Natural killer cell (primary cell): ENCODE measurements at places on chromosomes 1 and 21. TPM values are rescaled to one million over a fixed set of nuclear protein-coding genes. Genes with fewer than 3 reads are reported as not detected.

- DNase-seq, result no peak
Measured at GRCh38 chr1:229430761-229431283, 3.1 kb downstream of the ACTA1 start.

GRCh38 chr1:7608628-7609305 is 162.3 kb upstream of the VAMP3 start:
- no peak for DNase-seq

- no peak for DNase-seq
Measured at GRCh38 chr1:115647919-115648650, 6.3 kb downstream of the VANGL1 start.

DNA sequence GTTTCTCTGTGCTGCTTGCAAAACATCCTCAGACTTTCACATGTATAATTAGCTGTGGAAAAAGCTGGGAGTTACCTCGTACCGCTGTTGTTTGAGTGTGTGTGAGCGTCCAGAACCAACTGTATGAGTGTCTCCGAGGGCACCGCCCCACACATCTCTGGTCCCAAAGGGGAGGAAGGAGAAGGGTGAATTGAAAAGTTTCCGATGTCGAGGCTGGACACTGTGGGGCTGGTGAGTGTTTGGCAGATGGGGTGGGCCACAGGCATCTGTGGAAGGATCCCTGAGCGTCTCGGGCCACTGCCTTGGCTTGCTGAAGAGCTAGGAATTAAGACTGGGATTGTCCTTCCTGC is 1.2 kb downstream of the ATP2B4 start:
- no peak for DNase-seq

- no peak for DNase-seq
Measured at GRCh38 chr1:8902765-8903164, 24.3 kb upstream of the ENO1 start.

The IARS2 gene
- 35.0 TPM for total RNA-seq

DNA sequence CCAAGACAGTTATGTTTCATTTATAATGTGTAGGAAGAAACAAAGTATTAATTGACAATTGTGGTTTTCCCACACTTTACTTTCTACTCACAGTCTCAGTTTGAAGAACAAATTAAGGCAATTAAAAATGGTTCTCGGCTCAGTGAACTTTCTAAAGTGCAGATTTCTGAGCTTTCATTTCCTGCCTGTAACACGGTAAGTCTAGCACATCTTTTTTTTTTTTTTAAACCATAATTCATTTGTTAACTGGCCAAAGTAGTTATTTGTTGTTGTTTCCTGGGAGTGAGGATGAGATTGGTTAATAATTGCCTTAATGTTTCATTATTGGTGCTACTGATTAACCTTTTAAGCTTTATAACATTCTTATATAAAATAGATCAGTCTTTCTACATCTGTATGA is 75.1 kb downstream of the VPS26C start:
- no peak for DNase-seq

DNA sequence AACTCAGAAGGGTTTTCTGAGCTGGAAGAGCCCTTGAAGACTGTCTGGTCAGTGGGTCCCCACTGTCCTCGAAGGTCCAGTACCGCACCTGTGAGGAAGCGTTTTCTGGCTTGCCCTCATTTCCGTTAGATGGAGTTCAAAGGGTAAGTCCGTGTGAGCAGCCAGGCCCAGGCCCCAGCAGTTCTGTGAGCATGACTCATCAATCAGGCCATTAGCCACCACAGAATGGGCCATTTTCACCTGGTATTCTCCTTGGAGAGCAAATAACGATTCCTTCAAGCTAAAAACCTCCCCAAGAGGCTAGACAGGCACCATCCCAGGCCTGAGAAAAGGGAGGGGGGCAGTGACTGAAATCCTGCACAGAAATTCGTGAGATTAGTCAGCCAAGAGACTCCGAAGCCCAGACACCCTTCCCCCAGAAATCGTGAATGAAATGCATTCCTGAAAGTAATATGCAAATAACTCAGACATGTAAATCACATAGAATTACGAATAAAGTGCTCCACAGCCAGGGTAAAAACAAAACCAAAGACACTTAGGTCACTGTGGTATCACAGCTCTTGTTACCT is 66.0 kb downstream of the BCAR3 start:
- DNase-seq, result peak; percentile 21

The HPCAL4 gene
- 1.6 TPM for total RNA-seq

- no peak for DNase-seq
Measured at GRCh38 chr1:154810571-154810970, 59.5 kb downstream of the KCNN3 start.

- no peak for DNase-seq
Measured at GRCh38 chr1:38344716-38345115, 298.1 kb upstream of the POU3F1 start.

- no peak for DNase-seq
Measured at GRCh38 chr1:25204797-25205480, 27.4 kb downstream of the SYF2 start.

GRCh38 chr1:244077473-244078220 is 26.6 kb downstream of the ZBTB18 start:
- no peak for DNase-seq

DNA sequence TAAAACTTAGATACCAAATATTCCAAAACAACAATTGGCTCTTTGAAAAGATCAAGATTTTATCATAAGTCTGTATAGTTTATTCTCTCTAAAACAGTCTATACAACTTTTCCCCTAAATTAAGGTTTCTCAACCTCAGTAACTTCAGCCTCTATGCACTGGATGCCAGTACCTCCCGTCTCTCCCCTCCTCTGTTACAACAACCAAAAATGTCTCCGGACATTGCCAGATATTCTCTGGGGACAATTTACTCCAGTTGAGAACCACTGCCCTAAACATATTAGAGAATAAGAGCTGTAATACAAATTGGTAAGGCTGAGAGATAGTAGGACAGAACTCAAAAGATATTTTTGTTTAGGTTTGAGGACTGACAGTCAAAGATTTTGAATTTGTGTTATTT is 71.6 kb downstream of the TMEM200B start:
- no peak for DNase-seq

DNA sequence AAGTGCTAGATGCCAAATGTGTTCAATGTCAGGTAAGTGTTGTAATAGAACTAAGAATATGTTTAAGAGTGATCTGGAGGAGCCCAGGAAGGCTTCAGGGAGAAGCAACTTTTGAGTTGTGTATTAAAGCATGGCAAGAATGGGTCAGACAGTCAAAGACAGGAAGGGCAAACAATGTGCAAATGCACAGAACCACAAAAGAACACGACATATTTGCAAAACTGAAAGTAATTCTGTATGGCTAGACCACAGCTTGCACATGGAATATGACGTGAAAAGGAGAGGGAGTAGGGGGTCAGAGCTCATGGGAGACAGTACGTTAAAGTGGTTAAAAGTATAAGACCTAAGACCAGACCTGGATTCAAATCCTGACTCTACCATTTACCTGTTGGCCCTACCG is 7.1 kb upstream of the SORT1 start:
- DNase-seq, result no peak

DNA sequence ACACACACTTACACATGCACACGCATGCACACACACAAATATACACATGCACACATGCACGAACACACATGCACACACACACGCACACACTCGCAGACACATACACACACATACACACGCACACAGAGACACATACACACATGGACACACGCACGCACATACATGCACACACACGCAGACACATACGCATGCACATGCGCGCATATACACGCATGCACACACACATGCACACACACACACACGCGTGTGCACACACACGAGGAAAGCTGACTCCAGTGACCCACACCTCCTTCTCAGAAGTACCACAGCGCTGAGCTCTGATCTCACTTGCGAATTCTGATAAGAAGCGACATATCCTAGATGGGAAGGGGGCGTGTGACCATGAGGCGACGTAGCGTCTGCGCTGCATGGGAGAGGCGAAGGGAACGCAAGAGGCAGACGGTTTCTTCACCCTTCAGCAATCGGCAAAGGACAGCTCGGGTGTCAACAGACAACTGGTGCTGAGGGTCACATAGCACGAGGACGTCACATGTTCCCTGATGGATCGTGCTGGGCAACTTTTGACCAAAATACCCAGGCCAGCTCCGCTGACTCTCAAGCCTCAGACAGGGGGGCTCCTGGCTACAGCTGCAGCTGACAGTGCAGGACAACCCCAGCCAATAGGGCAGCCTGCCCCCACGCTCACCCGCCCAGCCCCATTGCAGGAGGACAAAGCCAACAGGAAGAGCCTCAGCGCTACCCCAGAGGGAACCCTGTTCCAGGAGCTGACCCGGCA is 16.0 kb upstream of the PDE9A start:
- DNase-seq, result no peak

- DNase-seq, result peak; percentile 6
Measured at GRCh38 chr1:154745750-154746425, 124.2 kb downstream of the KCNN3 start.

- peak; percentile 76 for DNase-seq
Measured at GRCh38 chr1:44029911-44030604, 1.2 kb downstream of the SLC6A9 start.

DNA sequence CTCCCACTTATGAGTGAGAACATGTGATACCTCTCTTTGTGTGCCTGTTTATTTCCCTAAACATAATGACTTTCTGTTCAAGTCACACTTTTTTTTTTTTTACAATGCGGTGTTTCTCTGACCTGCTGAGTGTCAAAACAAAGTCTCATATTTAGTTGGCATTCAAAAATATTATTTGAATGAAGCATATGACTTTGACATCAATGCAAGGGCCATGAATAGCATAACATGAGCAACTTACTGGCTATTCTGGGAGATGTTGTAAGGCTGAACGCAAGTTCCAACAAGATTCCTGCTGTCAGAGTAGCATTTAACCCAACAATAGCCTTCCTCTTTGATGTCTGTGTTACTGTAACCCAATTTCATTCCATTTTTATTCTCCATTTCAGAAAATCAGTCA is 2.0 kb upstream of the KRTAP19-1 start:
- no peak for DNase-seq

DNA sequence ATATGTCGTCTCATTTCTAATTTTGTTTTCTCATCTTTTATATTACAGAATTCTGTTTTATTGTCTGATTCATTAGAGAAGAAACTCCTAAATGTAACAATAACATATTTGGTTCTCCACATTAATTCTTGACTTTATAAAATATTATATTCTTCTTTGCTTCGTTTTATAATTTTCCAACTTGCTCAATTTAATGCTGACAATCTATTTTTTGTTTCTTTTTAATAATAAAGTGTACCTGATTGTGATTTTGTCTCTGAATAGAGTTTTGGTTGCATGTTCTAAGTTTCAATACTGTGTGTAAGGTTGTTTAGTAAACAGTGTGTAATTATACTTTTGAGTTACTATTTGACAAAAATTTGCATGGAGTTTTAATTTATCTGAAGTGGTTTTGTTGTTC is 131.0 kb upstream of the C1orf105 start:
- DNase-seq, result no peak

DNA sequence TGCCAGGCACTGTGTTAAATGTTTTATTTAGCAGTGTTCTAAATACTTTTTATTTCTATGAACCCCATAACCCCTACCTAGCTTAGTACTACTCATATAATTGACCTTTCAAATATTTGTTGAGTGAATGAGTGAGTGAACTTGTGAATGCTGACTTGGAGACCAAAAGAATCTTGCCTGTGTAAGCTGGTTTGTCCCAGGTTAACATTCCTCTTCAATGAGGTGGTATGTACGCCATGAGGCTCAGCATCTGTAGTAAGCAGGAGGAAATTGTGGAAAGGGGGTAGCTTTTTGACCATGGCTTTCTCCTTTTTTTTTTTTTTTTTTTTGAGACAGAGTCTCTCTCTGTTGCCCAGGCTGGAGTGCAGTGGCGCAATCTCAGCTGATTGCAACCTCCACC is 14.6 kb downstream of the MED18 start:
- no peak for DNase-seq

GRCh38 chr1:15740924-15741850 is 1.1 kb upstream of the TMEM82 start:
- peak; percentile 77 for DNase-seq

- peak; percentile 41 for DNase-seq
Measured at GRCh38 chr1:32337855-32338636, 2.0 kb upstream of the MARCKSL1 start.

DNA sequence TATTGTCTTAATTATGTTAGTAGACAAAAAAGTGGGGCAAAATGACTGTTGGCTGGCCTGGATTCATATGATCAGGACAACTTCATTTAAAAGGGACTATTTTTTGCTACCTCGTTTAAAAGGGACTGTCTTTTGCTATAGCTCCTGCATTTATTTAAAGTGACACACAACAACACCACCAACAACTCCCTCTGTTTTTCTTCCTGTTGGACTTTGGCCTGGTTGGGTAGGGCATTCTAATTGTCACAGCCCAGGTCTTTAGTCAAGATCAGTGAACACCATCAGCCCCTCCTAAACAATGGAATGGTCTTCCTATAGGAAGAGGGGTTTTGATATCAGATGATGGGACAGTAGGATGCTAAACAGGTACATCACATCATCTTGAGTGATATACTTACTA is 241.8 kb downstream of the GPR52 start:
- no peak for DNase-seq

- DNase-seq, result no peak
Measured at GRCh38 chr1:81915937-81916336, 115.2 kb downstream of the ADGRL2 start.

The KRTAP13-4 gene
- not detected for total RNA-seq

The ADAM15 gene
- total RNA-seq, result 83.2 TPM

The FMO5 gene
- total RNA-seq, result 6.0 TPM

The BGLAP gene
- 1.6 TPM for total RNA-seq

- no peak for DNase-seq
Measured at GRCh38 chr1:225745273-225745672, 32.4 kb upstream of the SRP9 start.

DNA sequence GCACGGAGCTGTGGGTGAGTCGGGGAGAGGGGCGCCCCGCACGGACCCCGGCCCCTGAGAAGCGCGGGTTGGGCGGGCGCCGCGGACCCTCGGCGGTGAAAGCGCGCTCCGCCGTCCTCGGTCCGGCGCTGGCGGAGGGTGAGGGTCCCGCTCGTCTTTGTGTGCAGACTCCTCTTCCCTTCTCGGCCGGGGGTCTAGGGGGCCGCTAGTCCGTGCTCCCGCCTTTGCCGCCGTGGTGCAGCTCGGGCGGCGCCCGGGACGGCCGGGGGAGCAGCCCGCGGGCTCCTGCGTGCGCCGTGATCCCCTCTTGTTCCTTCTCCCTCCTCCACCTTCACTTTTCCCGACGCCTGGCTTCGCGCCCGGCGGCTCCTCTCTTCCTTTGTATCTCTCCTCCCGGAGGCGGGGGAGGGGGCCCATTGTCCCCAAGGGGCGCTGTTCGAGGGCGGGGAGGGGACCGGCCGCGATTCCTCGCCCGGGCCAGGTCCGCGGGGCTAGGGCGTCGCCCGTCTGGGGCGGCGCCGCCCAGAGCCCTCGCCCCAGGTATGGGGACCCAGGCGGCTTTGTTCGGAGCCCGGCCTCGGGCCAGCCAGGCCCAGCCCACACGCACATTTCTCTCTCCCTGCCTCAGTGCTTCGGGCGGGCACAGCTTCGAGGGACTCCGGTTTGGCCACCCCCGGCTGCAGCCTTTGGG is 519 bp downstream of the FNBP1L start:
- DNase-seq, result peak; percentile 26

The ACOT7 gene
- total RNA-seq, result 15.4 TPM

DNA sequence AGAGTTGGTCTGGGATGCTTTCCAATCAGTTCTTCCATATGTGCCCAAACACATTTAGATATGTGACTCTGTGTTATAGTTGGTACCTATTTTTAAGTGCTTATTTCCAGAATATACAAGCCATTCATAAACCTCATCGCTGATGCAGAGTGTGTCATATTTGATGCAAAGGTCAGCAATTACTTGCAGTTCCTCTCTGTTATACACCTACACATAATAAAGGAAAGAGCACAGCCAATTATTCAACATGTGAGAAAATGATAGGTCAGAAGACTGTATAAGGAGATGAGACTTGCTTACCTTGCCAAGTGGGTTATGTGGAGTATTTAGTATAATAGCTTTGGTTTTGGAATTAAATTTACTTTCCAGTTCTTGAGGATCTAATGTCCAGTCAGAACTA is 31.3 kb downstream of the KYAT3 start:
- DNase-seq, result no peak
